ENCODE measurements at places on chromosomes 1 and 21.
A peak's percentile ranks its signal among the peaks of the same experiment; 100 is the strongest.

GRCh38 chr1:46549697-46550681 is 1.5 kb downstream of the KNCN start:
- DNase-seq: peak; percentile 55

DNA sequence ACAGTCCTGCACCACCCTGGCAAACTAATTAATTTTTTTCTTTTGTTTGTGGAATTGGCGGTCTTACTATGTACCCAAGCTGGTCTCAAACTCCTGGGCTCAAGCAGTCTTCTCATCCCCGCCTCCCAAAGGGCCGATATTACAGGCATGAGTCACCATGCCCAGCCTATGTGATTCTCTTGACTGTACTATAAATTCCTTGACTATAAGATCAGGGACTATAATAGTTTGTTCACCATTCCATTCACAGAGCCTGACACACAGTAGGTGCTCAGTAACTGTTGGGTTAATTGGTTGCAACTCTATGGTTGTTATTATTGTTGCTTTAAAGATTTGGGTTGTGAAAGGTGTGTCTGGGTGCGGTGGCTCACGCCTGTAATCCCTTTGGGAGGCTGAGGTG is 17.2 kb downstream of the DAP3 start:
- DNase-seq: no peak

DNA sequence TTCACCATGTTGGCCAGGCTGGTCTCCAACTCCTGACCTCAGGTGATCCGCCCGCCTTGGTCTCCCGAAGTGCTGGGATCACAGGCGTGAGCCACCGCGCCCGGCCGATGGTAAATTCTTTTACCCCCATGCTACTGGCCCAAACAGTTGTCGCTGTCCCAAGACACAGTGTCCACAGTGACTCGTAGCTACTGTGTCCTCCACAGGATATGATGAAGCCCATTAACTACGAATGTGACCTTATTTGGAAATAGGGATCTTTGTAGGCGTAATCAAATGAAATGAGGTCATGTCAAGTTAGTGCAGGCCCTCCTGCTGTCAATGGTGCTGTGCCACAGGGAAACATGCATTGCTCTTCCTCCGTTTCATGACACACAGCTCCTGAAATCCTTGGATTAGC is 8.5 kb downstream of the FNDC10 start:
- DNase-seq: no peak

DNA sequence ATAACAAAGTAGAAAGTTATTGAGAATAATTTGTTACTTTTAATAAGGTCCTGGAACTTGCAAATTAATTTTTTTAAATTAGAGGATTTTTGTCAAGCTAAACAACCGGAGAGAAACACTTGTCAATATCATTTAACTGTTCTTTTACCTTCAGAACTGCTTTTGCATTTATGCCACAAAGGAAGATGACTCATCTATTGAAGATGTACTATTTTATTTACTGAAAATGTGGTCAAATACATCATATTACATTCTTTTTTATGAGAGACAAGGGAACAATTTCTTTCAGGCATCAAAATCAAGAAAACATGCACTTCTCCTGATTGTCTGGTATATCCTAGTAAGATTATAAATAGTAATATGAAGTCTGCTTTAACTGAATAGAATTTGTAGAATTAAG is 558.2 kb upstream of the PRMT6 start:
- DNase-seq: no peak

GRCh38 chr1:68281946-68282615 is 49.8 kb upstream of the WLS start:
- no peak for DNase-seq

- DNase-seq: no peak
These were observed 107.4 kb upstream of the SERBP1 start for GRCh38 chr1:67537667-67538018.

- no peak for DNase-seq
These were observed 24.6 kb upstream of the MYSM1 start for GRCh38 chr1:58724483-58724882.

All from CD4-positive, alpha-beta T cell treated with Interferon alpha-2 for 1 hour (primary cell).